Activated CD8-positive, alpha-beta memory T cell treated with anti-CD3 and anti-CD28 coated beads for 4 hours (primary cell): ENCODE measurements at places on chromosomes 11 and 22.

DNA sequence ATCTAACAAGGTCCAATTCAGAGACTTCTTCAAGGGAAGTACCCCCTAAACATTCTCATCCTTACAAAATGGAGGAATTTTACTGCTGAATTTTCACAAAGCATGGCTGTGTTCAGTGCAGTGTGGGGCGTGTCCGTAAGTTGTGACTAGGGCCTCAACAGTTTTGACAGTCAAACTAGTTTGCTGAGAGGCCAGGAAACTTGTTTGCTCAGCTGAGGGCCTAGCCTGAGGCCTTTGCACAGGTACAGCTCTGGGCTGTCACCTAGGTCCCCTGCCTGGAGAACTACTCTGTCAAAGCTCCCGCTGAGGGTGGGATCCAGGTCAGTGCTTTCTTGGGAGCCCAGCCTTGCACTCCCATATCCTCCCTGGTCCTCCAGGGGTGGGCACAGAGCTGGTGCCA, 27.9 kb downstream of the TCP11L1 start:
- DNase-seq = no peak

GRCh38 chr11:95082576-95083001, 7.1 kb upstream of the ENDOD1 start:
- DNase-seq = no peak

DNA sequence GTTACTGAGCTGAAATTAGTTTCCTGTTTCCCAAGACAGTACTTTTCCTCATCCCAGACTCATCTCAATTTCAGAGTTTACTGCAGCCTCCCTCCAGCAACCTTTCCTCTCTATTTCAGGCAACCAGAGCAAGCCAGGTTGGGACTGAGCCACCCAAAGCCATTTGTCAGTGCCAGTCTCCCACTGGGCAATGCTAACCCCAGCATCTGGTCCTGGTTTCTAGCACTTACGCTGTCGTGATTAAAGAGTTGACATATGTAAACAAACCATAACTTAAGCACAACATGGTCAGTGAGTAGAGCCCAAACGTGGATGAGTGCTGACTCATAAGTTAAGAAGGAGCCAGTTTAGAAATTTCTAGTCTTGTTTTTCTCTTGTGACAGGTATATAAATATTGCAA, 119.6 kb upstream of the BLID start:
- DNase-seq = no peak

- DNase-seq = no peak
These were observed 106.7 kb upstream of the ASPHD2 start for GRCh38 chr22:26322179-26322905.

GRCh38 chr22:37228106-37229011, 15.7 kb downstream of the RAC2 start:
- no peak for DNase-seq

DNA sequence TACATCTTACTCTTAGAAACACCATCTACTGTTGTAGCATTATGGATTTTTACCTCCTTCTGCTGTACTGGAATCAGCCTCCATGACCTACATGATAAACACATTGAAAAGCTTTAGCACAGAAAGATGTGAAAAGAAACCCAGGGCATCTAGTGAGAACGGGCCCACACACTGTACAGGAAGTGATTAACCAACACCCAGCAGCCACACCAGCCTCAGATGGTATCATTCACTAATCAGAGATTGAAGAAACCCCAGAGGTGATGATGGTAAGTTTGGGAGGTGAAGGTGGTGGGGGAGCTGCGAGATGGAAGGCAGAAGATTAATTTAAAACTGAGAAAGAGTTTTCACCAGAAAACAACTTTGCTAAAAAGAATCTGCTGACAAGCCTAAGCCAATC, 46.1 kb downstream of the RASSF10 start:
- DNase-seq = no peak

DNA sequence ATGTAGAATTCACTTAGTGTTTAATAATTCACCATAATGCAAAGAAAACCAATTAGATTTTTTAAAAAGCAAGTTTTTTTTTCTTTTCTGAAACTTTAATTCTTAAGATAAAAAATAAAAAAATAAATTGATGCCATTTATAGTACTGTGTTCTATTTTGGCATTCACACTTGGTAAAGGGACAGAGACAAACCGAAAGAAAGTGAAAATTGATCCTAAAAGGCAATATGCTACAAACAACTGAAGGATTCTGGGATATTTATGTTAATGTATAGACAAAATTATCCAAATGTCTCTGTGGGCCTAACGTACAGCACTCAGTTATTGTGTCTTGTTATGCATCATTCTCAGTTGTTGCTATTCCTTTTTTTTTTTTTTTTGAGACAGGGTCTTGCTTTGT, 41.9 kb upstream of the DDI1 start:
- DNase-seq = no peak

GRCh38 chr11:2811206-2812091, 74.1 kb downstream of the CDKN1C start:
- DNase-seq = no peak

DNA sequence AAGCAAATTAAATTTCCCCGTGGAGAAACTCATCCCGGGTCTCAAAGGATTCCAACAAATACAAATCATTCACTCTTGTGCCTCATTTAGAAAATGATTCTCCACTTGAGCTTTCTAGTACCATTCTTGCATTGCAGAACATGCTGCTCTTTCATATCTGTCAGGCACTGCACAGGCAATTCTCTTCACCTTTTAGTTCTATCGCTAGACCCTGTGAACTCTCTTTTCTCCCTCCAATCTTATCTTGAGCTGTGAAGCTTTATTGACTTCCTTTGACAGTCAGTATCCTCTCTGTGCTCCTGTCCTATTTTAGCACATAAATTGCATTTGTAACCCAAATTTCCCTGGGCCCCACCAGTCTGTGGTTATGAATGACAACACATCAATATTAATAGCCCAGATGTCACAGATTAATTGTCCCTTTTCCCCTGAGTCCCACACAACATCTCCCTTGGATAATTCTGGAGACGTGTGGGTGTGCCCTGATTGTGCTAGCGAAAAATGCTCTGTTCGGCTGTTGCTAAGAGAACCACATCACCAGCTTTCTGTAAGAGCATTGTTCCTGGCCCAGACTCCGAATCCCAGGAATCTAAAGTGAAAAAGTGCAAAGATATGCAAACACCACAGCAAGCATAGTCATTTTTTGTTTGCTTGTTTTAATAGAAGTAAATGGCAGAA, 22.4 kb upstream of the SC5D start:
- DNase-seq = no peak

- DNase-seq = no peak
These were observed 8.8 kb downstream of the TCIRG1 start for GRCh38 chr11:68047437-68048290.

DNA sequence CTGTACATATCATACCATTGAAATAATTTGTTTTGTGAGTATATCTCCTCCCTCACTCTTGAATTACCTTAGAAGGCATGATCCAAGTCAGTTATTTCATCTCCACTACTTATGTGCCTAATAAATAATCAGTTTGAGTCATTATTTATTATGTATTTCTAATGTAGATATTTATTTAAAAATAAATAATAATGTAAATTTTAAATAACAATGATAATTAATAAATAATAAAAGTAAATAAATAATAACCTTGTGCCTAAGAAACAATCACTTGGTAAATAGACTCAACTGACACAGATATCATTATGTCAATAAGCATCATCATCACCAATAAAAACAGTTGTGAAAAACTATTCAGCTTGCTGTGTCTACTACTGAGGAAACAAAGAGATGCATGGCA, 213.8 kb downstream of the CNTN5 start:
- no peak for DNase-seq

- DNase-seq = no peak
These were observed 2.7 kb downstream of the RNF169 start for GRCh38 chr11:74751303-74751702.

DNA sequence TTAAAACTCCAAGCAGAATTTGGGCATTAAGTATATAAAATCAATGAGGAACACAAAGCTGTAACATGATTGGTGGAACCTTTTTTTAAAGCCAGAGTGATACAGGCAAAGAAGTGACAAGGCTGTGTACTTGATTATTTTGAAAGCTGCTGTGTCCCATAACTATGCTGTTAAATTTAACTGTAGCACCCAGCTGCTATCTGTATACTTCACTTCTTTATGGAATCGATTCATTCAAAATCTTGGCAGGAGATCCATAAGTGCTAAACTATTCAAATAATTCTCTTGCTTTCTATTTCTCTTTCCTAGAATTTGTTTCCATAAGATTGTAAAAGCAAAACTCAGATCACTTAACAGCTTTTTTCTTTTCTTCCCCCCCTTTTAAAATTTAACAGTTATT, 231.7 kb downstream of the DYNC2H1 start:
- no peak for DNase-seq

GRCh38 chr11:116607027-116607426, 165.8 kb downstream of the BUD13 start:
- DNase-seq = no peak

DNA sequence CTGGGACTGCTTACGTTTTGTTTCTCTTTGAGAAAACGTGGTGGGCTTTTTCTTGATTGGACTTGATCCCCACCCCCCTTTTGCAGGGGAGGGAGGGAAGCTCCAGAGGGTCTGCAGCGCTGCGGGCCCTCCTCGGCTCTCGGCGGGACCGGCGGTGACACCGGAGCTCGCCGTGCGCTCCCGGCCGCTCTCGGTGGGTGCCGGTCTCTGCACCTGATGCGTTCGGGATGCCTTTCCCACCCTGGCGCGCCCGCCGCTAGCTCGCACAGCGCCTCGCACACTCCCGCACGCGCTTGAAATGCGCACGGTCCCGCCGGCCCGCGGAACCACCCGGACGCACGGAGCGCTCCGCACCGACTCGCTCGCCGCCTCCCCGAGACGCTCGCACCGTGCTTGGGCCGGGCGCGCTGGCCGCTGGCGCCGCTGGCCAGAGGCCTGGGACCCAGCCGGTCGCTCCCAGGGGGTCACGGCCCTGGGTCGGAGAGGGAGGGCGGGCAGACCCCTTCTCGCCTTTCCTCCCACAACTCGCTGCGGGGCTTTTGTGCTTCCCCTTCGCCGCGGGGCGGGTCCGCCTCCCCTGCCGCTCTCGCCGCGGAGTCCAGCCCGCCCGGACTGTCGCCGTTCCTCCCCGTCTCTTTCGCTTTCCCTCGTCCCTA, 1.0 kb downstream of the ZBTB16 start:
- no peak for DNase-seq

DNA sequence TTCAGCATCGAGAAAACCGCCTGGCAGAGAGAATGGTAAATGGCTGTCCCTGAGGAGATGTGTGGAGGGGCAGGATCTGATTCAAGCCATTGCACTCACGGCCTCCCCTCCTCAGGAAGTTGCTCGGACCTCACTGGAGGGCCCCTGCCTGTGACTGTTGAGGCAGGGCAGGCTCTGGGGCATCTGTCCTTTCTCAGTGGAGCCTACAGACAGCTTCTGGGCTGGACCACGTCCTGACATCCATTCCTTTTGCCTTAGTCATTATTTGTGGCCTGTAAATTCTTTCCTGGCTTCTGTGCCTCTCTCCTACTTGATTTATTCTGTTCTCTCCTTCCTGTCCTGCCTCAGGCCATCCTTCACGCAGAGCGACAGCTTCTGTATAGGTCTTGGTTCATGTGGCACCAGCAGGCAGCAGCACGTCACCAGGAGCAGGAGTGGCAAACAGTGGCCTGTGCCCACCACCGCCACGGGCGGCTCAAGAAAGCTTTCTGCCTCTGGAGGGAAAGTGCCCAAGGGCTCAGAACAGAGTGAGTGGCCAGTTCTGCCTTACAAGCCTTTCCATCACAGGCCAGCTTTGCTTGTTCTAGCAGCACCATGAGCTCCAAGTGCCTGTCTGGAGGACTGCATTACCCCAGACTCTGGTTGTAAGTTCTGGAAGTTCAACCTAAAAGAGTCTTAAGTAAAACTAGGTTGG, 59.6 kb downstream of the PISD start:
- DNase-seq = no peak

DNA sequence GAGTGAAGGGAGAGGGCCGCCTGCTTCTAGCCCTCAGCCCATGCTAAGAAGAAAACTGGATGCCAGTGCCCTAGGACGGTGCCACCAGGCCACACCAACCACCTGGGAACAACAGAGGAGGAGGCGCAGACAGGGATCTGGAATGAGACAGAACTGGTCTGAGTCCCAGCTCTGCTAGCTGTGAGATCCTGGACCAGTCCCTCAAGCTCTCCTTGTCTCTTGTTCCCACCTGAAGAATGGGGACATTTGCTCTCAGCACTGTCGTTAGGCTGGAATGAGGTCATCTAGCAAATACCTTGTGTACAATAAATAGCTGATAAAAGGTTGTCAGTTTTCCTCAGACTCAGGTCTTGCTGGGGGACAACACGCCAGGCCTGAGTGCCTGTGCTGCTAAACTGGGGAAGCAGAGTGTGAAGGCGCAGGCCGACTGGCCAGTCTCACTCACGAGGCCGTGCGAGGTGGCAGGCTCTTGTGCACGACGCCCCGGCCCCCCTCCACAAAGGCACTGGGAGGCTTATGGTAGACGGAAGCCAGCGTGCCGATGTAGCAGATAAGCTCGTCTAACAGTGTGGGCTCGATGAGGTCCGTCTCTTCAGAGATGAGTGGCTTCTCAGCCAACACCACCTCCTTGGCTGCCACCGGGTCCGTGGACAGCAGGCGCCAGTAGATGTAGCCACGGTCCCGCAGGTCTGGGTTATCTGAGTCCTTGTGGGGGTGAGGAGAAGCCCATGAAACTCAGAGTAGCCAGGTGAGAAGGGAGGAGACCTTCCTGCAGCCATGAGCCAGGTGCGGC, 25.8 kb upstream of the RASL10A start:
- DNase-seq = no peak

DNA sequence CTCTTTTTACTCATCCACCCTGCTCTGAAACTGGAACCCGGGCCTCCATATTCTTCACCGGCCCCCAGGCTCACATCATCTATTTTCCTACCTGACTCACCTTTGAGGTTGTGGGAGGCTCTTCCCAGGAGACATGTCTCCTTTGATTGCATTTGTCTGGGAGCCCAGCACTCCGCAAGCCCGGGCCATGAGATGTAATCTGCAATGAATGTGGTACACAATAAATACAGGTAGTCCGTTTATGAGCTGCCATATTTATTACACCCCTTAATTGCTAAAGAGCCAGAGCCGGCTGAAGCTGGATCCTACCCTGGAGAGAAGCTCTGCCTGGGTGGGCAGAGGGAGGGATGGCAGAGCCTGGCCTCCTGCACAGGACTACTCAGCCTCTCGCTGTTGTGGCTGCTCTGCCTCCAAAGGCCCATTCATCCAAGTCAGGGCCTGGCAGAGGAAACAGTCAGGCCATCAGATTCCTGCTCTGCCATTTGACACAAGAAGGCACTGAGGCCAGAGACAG, 49.5 kb downstream of the TP53I11 start:
- DNase-seq = no peak

- DNase-seq = no peak
These were observed 137.6 kb downstream of the DDX10 start for GRCh38 chr11:108802492-108802891.
